ENCODE measurements at places on chromosomes 1 and 21.

GRCh38 chr1:25628741-25629421 is 12.3 kb downstream of the MAN1C1 start:
- no peak for DNase-seq

- no peak for DNase-seq
Observed at GRCh38 chr1:55128418-55128995, 86.7 kb downstream of the USP24 start.

- no peak for DNase-seq
Observed at GRCh38 chr1:30638811-30639210, 84.6 kb downstream of the MATN1 start.

DNA sequence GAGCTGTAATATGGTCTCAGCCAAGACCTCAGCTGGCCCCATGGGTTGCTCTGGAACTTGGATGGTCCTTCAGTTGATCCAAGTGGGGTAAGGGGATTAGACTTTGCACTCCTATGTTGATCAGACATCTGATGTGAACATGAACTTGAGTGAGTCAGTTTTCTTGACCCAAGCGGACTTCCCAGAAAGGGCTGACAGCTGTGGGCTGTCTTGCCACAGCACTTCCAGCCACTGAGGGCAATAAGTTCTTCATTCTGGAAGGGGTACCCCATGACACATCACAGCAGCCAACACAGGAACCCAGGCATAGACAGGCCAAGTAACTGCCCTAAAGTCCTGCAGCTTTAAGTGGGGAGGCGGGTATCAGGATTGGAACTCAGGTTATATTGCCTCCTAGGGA is 93.9 kb upstream of the USP24 start:
- DNase-seq = no peak

DNA sequence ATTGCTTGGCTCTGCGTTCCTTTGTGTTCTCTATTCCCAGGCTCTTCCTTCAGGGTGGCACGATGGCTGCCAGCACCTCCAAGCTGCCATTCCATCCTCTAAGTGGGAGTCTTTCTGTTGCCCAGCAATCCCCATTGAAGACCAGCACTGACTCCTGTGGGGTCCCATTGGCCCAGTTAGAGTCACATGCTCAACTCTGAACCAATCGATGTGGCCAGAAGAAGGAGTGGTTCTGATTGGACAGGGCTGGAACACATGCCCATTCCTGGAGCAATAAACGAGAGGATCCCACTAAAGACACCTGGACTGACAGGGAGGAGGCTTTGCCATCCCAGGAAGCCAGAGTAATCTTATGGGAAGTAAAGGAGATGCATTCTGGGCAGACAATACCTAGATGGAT is 97.2 kb upstream of the IGSF21 start:
- DNase-seq = no peak

DNA sequence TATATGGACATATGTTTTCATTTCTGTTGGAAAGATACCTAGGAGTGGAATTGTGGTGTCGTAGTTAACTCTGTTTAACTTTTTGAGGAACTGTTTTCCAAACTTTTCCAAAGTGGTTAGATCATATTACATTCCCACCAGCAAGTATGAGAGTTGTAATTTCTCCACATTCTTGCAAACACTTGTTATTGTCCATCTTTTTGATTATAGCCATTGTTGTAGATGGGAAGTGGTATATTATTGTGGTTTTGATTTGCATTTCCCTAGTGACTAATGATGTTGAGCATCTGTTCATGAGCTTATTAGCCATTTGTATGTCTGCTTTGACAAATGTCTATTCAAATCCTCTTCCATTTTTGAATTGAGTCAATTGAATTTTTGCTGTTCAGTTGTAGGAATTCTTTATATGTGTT is 19.8 kb downstream of the CAMTA1 start:
- no peak for DNase-seq

GRCh38 chr1:112393631-112393974 is 2.4 kb upstream of the CTTNBP2NL start:
- no peak for DNase-seq

DNA sequence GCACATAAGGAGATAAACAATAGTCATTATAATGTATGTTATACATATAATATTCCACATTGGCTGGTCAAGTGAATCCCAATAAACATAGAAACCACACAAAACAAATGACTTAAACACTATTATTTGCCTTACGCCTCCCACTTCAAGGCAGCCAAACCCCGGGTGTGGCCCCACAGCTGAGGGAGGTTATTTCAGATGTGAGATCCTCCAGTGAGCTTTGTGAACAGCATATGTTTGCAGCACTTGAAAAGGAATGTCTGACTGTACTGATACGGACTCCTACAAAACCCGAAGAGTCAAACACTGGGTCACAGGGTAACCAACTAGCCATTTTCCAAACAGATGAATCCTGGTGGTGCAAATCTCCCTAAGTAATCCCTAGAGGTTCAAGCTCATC is 27.1 kb upstream of the DISP1 start:
- DNase-seq = no peak

GRCh38 chr1:10856176-10856683 is 59.8 kb upstream of the CASZ1 start:
- no peak for DNase-seq

Measured in left ventricle myocardium inferior (tissue), 1 donor.